ENCODE measurements at places on chromosomes 4 and X.

DNA sequence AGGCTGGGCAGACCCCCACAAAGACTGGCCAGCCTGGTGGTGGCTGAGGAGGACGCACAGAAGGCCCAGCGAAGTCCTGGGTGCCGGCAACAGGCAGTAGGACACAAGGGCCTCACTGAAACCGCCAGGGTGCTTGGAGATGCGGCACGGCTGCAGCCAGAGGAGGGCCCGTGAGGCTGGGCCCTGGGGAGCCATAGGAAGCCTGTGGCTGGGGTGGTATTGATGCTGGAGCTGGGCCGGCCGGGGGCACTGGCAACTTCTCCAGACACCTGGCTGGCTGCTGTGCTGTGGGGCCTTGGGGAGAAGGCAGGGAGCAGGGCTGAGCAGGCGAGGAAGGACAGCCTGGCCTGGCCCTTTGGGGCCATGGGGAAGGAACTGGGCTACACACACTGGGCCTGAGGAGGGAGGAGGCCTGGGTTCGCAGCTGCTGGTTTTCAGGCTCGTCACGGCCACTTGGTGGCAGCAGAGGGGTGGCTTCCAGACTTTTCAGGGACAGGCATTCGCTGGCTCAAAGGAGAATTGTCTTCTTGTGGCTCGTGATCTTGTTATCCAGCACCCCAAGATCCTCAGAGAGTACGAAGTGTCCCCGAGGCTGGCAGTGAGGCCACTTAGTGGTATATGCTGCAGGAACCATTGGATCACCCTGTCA is 37.2 kb downstream of the ATP2B3 start:
- peak; percentile 40 for DNase-seq

GRCh38 chr4:105474099-105474518 is 247 bp upstream of the PPA2 start:
- peak; percentile 75 for DNase-seq

DNA sequence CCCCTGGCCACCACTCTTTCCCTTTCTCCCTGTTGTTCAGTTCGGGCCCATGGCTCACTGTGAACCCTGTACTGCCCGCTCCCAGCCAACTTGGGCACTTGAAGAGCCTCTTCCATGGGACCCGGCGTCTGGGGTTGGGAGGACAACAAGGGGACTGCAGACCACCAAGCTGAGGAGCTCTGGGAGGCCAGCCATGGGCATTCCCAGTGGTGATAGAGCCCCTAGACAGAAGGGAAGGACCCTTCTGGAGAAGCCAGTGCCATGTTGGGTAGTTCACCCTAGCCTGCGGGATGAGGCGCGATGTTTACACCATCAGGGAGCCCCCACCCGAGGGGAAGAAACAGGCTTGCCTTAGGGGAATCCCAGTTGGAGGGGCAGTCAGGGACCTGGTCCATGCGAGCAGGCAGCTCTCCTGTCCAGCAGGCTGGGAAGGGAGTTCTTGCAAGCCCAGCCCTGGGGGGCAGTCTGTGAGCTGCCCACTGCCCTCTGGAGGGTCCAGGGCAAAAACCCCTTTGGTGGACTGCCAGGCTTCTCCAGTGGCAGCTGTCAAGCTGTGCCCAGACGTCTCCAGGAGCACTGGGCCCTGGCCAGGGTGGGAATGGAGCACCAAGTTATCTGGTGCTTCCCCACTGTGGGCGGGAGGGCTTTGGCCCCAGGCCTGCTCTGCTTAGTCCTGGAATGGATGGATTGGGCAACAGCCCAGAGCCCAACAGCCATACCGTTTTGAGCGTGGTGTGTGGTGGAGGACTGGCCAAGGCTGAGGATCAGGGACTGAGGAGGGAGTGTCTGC is 23.7 kb upstream of the UBA1 start:
- DNase-seq = no peak

DNA sequence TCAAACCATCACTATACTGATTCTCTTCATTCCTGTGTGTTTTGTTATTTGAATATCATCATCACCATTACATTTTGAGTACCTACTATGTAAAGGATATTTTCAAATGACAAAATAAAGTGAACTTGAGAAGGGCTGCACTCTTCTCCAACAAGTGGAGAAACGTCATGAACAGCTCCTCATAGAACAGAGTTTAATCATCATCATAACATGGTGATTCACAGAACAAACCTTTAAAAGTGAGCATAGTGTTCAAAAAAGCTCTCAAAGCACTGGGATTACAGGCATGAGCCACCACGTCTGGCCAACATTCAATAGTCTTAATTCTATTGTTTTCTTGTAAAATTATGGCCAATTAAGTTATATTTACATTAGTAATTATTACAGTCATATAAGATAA is 993.9 kb downstream of the PDHA2 start:
- DNase-seq = no peak

Data from T follicular helper cell (primary cell).